ENCODE measurements at places on chromosomes 12 and 14.

- peak; percentile 96 for DNase-seq
Measured at GRCh38 chr14:103121846-103122584, 1.2 kb upstream of the TNFAIP2 start.

GRCh38 chr14:71248194-71248593 is 340.9 kb downstream of the PCNX1 start:
- no peak for DNase-seq

DNA sequence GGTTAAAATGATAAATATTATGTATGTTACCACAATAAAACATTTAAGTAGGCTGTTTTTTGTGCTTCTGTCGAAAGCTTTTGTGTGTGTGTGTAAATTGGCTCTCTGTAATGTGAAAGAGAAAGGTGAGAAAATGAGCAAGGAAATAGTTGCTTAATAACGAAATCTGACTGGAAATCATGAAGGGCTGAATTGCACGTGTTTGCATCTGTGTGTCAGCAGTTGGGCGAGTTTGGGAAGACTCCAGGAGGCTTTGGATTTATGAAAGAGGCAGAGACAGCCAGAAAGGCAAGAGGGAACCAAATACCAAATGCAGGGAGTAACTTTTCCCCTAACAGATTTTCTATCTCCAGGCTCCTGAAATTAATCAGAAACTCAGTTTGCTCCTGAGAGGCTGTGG is 47.2 kb upstream of the PLEKHG3 start:
- DNase-seq: no peak

GRCh38 chr12:129659961-129660622 is 243.7 kb downstream of the TMEM132D start:
- DNase-seq: peak; percentile 62

- peak; percentile 77 for DNase-seq
Measured at GRCh38 chr12:109726511-109727038, 12.9 kb downstream of the FAM222A start.

DNA sequence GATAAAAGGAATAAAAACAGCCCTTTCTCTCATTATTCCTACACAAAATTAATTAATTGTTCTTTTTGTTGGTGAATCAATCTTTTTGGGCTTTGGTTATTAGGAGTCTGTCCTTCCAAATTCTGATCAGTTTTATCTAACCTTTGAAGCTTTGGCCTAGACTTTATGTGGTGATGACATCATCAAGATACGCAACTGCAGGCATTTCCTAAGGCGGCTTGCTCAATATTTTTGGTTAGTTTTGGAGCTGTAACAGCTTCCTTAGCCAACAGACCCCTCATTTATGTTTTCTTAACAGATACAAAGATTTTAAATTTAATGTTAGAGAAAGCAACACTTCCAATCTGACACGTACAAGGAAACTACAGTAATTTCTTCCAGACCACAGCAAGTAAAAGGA is 87.8 kb upstream of the PDE3A start:
- DNase-seq: no peak

DNA sequence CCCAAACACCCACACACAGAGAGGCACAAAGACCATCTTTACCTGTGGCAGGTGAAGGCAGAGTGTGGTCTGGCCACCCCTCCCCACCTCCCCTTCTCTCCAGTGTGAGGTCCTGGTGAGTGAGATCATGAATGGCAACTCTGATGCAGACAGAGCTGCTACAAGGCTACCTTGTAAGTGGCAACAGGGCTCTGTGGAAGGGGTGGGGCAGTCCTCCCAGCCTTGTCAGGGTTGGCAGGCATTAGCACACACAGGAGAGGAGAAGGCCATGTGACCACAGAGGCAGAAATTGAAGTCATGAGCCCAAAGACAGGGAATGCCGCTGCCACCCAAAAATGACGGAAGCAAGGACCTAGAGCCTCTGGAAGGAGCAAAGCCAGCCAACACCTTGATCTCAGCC is 30.7 kb downstream of the VWF start:
- no peak for DNase-seq

DNA sequence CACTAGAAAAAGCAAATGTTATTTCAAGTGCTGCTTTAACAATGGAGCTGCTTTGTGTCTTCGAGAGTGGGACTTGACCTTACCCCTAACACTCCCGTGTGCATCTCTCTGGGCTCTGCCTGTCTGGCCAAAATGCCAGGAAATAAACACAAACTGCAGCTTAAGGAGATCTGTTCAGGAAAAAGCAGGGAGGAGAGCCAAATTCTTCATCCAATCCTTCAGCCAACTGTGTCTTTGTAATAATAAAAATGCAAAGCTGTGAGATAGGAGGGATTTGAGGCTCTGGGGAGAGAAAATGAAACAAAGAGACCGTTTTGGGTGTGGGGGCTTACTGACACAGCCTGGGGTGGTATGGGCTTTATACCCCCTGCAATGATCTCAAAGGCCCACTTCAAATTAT is 85.8 kb upstream of the WSCD2 start:
- no peak for DNase-seq

- DNase-seq: no peak
Measured at GRCh38 chr12:10501030-10501429, 4.7 kb upstream of the EIF2S3B start.

DNA sequence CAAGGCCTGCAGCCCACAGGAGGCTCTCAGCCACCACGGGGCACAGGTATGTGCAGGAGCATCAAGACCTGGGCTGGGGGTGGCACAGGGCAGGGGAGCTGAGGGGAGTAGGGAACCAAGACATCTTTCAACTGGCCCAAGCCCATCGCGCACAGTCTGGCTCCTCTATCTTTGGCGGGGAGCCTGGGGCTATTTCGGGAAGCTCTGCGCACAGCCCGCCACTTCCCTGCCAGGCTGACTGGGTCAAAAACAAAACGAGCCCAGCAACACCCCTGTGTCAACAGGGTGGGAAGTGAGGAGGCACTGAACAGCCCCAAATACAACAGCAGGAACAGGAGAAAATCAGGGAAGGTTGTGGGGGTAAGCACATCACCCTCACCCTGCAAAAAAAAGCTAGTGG is 83.9 kb downstream of the ARL6IP4 start:
- no peak for DNase-seq

GRCh38 chr12:131991816-131992430 is 42.2 kb downstream of the EP400 start:
- no peak for DNase-seq

- DNase-seq: peak; percentile 58
Measured at GRCh38 chr14:104103446-104104075, 18.1 kb downstream of the ASPG start.

- DNase-seq: no peak
Measured at GRCh38 chr12:88172844-88173407, 30.8 kb downstream of the TMTC3 start.

GRCh38 chr14:90175631-90176030 is 80.7 kb upstream of the PSMC1 start:
- DNase-seq: no peak

DNA sequence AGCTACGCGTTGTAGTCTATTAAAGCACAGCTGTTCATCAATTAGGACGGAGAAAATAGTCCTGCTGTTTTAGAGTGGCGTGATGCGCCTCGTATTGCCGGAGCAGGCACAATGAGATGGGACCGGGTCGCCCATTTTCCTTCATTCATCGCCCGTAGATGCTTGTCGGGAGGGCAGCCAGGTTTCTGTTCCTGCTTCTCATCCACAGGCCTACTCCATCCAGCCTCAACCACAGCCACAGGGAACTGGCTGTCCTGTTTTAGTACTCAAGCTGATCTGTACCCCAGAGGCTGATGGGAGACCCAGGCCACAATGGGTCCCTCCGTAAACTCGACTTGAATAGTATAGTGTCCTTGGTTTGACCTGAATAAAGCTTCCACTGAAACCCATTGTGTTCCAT is 264.0 kb downstream of the VRK1 start:
- DNase-seq: no peak

DNA sequence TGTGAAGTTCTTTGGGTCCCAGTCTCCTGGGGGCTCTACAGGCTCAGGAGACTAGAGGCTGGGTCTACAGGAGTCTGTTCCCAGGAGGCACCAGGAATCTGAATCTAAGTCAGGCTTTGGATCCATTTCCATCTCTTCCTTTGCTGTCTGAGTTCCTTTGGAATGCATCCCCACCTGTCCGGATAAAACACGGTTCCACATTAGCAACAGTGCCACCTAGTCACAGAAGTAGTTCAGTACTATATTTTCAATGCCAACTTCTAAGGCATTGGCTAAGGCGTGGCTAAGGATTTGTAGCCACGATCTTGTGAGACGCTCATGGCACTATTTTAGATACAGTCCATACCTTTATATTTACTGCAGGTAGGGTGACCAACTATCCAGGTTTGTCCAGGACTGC is 15.1 kb downstream of the ZC2HC1C start:
- no peak for DNase-seq

DNA sequence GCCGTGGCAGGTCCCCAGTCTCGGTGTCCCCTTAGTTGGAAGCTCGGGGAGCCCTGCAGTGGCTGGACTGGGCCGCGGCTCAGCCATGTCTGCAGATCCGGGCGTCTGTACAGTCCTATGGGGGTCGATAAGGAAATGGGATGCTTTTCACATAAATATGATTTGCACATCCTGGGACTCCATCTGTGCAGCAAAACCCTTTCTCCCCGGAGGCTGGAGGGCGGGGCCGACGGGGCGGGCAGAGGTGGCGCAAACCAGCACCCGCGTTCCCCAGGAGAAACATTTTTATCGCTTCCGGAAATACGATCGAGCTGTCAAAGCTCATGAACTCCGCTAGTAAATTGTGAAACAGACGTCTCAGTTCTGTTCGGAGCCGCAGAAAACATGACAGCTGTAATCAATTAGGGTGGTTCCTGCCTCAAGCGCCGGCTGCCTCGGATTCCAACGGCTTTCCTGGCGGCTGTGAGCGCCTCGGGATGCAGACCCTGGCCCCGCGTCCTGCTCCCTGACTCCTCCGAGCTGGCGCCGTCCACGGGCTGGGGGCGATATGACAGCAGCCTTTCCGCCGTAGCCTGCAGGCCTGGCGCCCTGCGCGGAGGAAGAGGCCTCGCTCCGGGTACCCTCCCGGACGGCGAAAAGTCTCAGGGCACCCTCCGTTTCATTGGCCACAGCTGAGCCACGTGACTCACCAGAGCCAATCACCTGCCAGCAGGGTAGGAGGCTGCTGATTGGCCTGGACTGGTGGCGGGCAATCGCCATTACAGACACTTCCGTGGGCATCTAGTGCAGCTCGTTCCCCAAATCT is 23.0 kb downstream of the DIO3 start:
- peak; percentile 91 for DNase-seq

DNA sequence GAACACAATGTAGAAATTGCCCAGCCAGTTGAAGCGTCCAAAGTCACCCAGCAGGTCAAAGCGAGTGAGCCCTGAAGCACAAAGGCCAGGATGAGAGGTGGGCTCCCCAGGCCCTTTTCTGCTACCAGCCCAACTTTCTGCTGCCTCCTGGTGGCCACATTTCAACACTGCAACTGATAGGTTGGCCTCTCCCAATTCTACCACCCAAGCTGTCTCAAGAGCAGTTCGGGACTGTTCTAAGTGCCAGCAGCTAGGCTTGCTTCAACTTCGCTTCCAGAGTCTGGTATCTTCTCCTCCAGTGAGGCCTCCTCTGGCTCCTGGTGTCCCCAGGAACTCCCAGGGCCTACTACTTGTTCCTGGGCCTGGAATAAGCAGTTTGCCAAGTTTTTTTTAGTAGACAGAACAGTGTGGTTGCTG is 3.4 kb upstream of the DHH start:
- DNase-seq: peak; percentile 93

DNA sequence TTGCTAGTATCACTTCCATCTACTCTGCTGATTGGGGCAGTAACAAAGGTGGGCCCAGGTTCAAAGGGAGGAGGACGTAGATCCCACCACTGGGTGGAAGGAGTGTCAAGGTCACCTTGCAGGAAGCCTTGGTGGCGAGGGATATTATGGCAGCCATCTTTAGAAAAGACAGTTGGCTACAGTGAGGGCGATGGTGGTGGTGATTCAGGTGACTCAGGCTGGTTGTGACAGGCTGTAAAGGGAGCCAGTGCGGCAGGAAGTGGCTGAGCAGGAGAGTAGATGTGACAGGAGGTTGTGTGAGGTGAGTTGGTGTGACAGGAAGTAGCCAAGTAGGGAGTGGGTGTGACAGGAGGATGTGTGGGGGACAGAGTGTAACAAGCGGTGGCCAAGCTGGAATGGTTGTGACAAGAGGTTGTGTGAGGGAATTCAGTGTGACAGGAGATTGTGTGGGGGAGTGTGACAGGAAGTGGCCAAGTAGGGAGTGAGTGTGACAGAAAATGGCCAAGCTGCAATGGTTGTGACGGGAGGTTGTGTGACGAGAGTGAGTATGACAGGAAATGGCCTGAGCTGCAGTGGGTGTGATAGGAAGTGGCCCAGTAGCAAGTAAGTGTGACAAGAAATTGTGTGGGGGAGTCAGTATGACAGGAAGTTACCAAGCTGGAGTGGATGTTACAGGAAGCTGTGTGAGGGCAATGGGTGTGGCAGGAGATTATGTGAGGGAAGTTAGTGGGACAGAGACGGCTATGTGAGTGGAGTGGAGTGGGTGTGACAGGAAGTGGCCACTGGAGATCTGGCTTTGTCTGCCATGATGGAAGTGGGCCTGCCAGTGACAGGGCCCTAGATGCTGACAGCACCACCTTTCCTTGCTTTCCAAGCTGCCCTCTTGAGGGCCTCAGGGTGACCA is 136.5 kb upstream of the MYL2 start:
- DNase-seq: no peak

- no peak for DNase-seq
Measured at GRCh38 chr12:119440803-119441360, 106.4 kb downstream of the CCDC60 start.

DNA sequence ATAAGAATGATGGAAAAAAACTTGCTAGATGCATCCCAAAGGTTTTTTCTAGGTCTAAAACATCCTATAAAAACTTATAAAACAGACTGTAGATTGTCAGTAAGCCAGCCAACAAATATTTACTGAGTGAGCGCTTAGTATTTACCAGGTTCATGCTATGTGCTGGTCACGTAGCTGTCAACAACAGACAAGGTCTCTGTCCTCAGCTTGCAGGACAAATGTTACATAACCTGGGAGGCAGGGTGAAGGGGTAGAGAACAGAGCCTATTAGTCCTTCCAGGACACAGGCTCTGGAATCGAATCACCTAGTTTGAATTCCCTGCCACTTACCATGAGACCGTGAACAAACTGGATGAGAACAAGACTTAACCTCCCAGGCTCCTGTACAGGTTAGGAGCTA is 6.4 kb downstream of the NFYB start:
- DNase-seq: no peak

DNA sequence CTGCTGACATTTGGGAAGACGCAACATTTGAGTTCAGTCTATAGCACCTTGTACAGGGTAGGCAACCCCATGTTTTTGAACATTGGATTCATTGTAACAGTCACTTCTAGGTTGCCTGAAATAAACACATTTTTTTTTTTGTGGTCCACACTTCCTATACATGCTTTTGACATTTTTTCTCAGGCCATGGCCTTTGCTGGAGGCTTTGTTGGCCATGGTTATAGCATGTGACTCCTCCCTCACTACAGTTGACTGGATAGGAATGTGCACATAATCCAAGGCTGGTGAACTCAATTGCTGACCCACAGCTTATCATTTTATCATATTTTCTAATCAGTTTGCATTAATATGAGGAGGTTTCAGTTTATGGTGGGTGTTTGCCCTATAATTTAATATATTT is 60.6 kb downstream of the TMEM117 start:
- no peak for DNase-seq

GRCh38 chr12:93572712-93573551 is 457 bp downstream of the SOCS2 start:
- peak; percentile 85 for DNase-seq

- no peak for DNase-seq
Measured at GRCh38 chr12:103642240-103642864, 55.3 kb downstream of the STAB2 start.

GRCh38 chr12:38998887-38999482 is 93.6 kb upstream of the CPNE8 start:
- DNase-seq: no peak
